ENCODE measurements at places on chromosomes 12 and 14.

DNA sequence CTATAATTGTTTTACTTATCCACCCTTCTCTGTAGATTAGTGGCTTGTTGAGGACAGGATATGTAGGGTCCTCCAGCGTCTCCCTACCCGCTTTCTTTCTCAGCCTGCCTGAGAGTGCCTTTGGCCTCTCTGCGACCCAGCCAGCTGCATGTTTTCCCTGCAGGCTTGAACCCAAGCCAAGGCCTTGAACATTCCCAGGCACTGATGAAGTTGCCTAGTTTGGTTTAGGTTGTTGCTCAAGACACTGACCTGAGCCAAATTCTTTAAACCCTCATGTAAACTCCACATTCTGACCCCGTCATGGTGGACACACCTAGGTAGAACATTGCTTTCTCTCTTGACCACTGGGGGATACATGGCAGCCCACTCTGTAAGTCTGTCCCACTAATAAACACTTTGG lies 33.4 kb upstream of the TXNRD1 start:
- no peak for DNase-seq

DNA sequence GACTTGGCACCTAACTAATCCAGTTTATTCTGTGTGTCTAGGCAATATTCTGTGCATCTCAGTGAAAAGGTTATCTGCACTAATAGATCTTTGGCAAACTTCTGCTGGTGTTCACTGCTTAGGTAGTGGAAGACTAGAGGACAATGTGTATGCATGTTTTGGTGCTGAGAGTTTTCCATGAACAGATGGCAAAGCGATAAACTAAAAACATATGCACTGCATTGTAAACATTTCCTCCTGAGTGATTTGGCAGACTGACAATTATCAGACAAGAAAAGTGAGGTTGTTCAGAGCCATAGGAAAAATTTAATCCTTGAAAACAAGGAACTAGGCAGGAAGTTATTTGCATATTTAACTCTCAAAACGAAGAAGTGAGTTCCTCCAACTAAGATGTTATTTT lies 400.4 kb downstream of the ATP23 start:
- no peak for DNase-seq

DNA sequence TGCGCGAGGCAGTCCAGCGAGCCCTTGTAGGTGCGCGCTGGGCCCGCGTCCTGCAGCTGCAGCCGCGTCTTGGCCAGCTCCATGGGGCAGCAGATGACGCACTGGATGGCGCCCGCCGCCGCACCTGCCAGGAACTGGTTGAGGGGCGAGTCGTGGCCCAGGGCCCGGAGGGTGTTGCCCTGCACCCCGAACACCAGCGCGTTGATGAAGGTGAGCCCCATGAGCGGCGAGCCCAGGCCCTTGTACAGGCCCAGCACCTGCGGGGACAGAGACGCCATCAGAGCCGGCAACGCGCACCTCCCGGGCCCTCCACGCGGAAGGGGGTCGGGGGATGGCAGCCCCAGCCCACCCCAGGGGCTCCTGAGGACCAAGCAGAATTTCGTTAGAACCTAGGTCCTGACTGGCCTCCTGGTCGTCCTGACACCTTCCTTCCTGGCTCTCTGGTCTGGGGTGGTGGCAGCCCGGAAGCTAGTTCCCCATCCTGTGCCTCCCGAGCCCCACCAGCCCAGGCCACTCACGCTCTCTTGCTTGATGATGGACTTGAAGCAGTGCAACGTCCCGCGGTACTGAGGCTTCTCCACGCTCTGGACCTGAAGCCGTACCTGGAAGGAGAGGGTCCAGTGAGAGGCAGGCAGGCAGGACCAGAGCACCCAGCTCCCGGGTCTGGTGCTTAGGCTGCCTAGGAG lies 13.3 kb downstream of the SLC25A29 start:
- no peak for DNase-seq

DNA sequence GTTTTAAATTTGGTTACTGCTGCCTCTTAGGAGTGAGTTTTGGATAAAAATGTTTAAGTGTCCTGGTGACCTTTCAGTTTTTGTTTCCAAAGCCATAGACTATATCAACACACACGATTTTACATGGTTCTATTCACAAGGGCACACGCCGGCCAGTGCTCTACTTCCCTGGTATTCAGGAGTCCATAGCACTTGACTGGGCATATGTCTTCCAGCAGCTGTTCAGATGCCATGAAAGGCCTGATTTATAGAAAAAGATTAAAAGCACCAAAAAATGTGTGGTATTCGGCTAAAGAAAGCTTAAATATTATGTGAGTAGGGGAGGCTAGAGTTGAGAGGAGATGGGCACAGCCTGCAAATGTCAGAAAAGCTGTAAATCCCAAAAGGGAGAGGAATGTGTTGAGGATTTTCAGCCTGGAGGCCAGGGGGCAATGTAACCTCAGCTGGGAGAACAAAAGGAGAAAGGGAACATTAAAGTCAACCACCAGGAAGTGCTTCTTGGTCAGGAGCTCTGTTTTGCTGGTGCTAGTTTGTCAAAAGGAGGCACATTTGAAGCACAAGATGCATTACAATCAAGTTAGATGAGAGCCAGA lies 478.4 kb downstream of the RAD51B start:
- no peak for DNase-seq

DNA sequence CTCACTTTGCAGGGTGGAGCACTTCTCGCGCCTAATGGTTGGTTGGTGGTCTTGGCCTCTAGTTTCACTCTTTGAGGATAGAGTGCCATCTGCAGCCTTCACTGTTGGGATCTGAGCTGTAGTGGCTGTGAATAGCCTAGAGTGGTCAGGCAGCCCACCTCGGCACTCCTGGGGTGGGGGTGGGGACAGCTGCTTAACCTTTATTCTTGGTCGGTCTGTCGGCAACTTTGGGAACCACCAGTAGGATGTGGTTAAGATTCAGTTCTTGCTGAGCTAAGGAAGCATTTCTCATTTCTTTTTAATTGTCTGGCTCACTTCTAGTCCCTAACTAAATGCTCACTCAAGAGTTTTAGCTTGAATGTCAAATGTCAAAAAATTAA lies 21.1 kb downstream of the TMBIM6 start:
- no peak for DNase-seq

- DNase-seq = no peak
Measured at GRCh38 chr12:11204173-11204572, 17.4 kb upstream of the TAS2R42 start.

- no peak for DNase-seq
Measured at GRCh38 chr14:88962356-88962755, 137.9 kb downstream of the TTC8 start.

- DNase-seq = no peak
Measured at GRCh38 chr12:128268379-128268995, 1.5 kb downstream of the TMEM132C start.

- DNase-seq = no peak
Measured at GRCh38 chr14:21526672-21527317, 649 bp upstream of the SALL2 start.

- peak; percentile 20 for DNase-seq
Measured at GRCh38 chr14:99568567-99569560, 35.1 kb downstream of the CCDC85C start.

GRCh38 chr14:25389948-25390347 lies 340.0 kb upstream of the STXBP6 start:
- no peak for DNase-seq

- no peak for DNase-seq
Measured at GRCh38 chr12:56957229-56958052, at the start of gene RDH16. Gene RDH16, minus strand, starts transcription at chr12:56957608. Its CDS starts 146 bp downstream, at chr12:56957462.

GRCh38 chr12:26896913-26897312 lies 40.9 kb downstream of the INTS13 start:
- no peak for DNase-seq

GRCh38 chr12:111390910-111391309 lies 14.8 kb upstream of the SH2B3 start:
- DNase-seq = no peak

DNA sequence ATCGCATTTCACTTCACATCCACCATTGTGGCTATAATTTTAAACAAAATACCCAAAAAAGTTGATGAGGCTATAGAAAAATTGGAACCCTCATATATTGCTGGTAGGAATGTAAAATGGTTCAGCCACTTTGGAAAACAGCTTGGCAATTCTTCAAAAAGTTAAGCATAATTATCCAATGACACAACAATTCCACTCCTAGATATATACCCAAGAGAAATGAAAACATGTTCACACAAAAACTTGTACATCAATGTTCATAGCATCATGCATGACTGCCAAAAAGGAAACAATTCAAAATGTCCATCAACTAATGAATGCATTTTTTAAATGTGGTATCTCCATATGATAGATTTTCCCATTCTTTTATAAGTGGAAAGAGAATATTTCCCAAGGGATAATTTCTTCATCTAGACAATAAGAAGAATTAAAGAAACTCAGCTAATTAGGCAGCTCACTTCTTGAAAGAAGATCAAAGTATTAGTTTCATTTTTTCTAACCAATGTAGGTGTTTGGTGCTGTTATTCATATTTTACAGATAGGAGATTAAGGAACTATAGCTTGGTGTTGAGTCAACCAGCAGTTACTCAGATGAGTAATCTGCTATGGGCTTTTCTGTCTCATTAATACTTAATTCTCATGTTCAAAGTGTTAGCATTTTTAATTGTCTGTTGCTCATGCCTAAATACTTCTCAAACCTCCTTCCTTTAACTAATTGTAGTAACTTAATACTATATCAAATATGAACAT lies 32.8 kb downstream of the YEATS4 start:
- no peak for DNase-seq

GRCh38 chr12:122190842-122191668 lies 8.1 kb downstream of the LRRC43 start:
- peak; percentile 14 for DNase-seq

- no peak for DNase-seq
Measured at GRCh38 chr12:66058554-66058953, 72.0 kb downstream of the LLPH start.

GRCh38 chr12:19591951-19592350 lies 152.7 kb downstream of the AEBP2 start:
- no peak for DNase-seq

GRCh38 chr14:52792097-52792415 lies 649 bp upstream of the GNPNAT1 start:
- no peak for DNase-seq

DNA sequence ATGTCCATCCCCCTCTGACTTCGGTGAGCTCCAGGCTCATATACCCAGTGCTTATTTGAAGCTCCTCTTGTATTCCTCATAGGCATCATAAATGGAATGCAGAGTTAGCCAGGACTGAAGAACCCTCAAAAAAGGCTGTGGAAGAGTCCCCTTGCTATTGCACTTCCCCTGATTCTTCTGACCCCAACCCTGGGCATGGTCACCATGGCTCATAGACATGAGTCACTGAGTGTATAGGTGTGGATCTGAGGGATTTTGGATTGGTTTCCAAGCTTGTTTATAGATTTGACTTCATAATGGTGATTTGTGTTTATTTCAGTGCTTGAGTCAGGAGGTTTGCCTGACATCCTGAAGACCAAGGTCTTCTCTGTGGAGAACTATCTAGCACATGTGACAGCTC lies 98.4 kb upstream of the SLC38A2 start:
- DNase-seq = no peak

- peak; percentile 69 for DNase-seq
Measured at GRCh38 chr14:90510159-90510558, 113.3 kb downstream of the CALM1 start.

DNA sequence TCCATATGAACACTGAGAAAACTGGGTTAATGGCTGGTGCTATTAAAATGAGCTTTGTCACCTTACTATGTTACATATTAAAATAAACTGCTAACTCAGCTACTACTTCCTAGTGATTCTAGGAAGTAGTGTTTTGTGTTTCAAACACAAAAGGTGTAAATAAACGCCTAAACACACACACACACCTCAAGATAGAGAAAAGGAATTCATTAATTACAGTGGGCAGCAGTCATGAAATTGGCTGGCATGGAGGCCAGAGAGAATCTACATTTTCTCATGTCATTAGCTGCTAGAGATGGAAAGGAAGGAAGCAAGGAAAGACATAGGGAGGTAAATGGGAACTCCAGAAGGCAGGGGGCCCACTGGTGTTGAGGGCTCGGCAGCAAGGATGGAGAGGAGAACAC lies 787 bp upstream of the PRMT5 start:
- DNase-seq = no peak

DNA sequence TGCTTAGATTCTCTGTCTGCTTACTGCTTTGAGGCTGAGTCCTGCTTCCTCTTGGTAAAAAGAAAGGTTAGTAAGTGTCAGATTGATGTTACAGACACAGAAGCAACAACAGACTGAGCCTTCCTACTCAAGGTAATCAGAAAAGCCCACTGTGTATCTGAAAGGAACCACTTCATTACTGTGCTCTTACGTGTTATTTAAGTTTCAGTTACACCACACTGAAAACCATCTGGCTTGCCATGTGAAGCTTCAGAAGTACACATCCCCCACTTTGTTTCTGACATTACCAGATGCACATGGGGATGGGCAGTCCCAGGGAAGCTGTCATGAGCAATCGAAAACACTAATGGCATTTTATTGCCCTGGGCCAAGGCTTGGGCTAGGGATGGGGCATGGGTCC lies 1290.1 kb downstream of the AACS start:
- no peak for DNase-seq

GRCh38 chr12:97595426-97595831 lies 132.8 kb downstream of the RMST start:
- DNase-seq = no peak

DNA sequence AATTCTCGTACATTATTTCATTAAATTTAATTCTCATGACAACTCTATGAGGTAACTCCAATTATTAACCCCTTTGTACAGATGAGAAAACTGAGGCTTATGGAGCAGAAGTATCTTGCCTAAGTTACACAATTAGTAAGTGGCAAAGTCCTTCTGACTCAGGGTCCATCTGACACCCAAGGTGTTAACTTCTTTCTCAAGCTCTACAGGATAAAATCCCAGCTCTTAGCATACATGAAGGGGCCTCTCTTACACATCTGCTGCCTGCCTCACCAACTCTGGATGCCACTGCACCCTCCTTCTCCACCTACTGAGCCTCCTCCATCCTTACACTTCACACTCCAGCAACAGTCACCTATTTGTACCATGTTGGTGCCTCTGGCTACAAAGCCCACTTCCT lies 4.3 kb upstream of the KRT72 start:
- DNase-seq = no peak

DNA sequence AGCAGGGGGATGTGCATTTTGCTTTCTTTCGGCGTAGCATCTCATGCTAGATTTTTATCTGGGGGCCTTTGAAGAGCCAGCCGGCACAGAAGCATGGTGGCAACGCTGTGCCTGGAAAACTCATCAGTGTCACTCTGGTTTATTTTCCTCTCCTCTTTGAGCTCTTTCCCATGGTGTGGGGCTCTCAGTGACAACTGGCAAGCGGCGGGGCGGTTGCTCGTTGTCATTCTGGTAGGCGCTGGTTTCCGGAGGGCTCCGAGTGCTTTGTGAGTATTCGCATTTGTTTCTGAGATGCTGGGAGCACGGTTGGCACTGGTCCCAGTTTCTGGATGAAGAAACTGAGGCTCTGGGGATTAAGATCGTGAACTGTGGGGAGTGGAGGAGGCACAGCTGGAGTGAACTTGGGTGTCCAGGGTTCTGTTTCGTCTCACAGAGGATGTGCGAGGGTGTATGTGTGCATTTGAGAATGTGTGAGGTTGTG lies 23.3 kb downstream of the TPCN1 start:
- peak; percentile 70 for DNase-seq

- no peak for DNase-seq
Measured at GRCh38 chr12:93256256-93256969, 121.3 kb upstream of the NUDT4 start.
